Mesothelial cell of epicardium (in vitro differentiated cells): ENCODE measurements at places on chromosomes 2 and 18.

DNA sequence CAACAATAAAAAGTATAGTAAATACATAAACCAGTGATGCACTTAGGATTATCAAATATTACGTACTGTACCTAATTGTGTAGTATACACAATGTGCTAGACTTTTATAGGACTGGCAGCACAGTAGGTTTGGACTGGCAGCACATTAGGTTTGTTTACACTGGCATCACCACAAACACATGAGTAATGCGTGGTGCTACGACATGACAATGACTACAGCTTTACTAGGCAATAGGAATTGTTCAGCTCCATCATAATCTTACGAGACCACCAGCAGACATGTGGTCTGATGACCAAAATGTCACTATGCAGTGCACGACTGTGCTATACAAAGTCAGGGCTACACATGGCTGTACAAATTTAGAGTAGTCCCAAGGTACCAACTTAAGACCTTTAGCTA, 2.3 kb downstream of the MBOAT2 start:
- no peak overlapping the region for H3K4me3 ChIP-seq
- H3K27me3 ChIP-seq = no peaks in the 10 kb centered on the region
- peaks cover 3% of the 10 kb centered on the region for H3K36me3 ChIP-seq

DNA sequence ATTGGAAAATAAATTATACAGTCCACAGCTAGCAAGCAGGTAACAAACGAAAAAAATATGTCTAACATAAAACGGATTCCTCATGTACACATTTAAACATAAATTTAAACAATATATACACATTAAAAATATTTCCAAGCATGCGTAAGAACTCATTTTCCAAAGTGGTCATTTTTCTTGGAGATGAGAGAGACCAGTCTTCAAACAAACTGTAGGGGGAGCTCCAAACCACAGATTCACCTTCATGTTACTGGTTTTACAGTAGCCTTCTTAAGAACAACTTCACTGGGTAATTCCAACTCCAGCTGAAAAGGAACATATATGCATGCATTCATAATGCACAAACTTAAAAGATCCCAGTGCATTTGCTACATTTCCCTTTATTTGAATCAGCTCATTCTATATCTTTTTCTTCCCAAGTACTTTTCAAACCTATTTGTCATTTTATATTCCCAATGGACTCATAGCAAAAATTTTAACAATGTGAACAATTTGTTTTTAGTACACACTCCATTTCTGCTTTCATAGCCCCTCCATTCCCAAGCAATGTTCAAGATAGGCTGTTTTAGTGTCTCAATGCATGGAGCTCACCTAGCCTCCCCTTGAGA, 4.7 kb upstream of the STAMBP start:
- H3K36me3 ChIP-seq = no peaks in the 10 kb centered on the region
- H3K4me3 ChIP-seq = no peak overlapping the region
- H3K4me1 ChIP-seq = peaks cover 4% of the 10 kb centered on the region
- peaks cover 52% of the 10 kb centered on the region for H3K27me3 ChIP-seq
- H3K27ac ChIP-seq = no peak overlapping the region

DNA sequence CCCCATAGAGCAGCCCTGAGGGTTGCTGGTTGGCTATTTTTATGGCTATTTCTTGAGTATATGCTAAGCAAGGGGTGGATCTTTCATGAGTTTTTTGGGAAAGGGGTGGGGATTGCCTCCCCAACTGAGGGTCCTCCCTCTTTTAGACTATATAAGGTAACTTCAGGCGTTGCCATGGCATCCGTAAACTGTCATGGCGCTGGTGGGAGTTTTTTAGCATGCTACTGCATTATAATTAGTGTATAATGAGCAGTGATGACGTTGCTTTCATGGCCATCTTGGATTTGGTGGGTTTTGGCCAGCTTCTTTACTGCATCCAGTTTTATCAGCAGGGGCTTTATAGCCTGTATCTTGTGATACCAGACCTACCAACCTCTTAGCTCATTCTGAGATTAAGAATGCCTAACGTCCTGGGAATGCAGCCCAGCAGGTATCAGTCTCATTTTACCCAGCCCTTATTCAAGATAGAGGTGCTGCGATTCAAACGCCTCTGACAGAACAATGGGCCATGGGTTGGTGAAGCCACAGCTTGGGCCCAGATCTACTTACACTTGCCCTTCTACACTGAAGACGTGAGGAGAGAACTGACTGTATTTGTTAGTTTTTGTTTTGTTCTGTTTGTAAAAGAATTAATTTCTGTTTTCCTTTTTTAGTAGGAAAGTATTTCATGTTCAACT, 53.8 kb upstream of the TMEM163 start:
- H3K4me3 ChIP-seq = no peak overlapping the region
- peaks cover 19% of the 10 kb centered on the region for H3K4me1 ChIP-seq
- no peaks in the 10 kb centered on the region for H3K36me3 ChIP-seq
- H3K27ac ChIP-seq = peak overlapping the region; percentile 81

- H3K4me1 ChIP-seq = no peaks in the 10 kb centered on the region
- no peak overlapping the region for H3K4me3 ChIP-seq
- H3K27ac ChIP-seq = no peak overlapping the region
- H3K36me3 ChIP-seq = no peaks in the 10 kb centered on the region
- H3K27me3 ChIP-seq = peaks cover under 1% of the 10 kb centered on the region
These were observed 252.4 kb downstream of the LPIN1 start for GRCh38 chr2:11998626-11999378.

- no peak for DNase-seq
- no peak overlapping the region for H3K4me3 ChIP-seq
- peaks cover 36% of the 10 kb centered on the region for H3K27me3 ChIP-seq
- H3K27ac ChIP-seq = no peak overlapping the region
- H3K4me1 ChIP-seq = peaks cover 23% of the 10 kb centered on the region
These were observed 320.5 kb upstream of the NCKAP5 start for GRCh38 chr2:133888621-133889219.

DNA sequence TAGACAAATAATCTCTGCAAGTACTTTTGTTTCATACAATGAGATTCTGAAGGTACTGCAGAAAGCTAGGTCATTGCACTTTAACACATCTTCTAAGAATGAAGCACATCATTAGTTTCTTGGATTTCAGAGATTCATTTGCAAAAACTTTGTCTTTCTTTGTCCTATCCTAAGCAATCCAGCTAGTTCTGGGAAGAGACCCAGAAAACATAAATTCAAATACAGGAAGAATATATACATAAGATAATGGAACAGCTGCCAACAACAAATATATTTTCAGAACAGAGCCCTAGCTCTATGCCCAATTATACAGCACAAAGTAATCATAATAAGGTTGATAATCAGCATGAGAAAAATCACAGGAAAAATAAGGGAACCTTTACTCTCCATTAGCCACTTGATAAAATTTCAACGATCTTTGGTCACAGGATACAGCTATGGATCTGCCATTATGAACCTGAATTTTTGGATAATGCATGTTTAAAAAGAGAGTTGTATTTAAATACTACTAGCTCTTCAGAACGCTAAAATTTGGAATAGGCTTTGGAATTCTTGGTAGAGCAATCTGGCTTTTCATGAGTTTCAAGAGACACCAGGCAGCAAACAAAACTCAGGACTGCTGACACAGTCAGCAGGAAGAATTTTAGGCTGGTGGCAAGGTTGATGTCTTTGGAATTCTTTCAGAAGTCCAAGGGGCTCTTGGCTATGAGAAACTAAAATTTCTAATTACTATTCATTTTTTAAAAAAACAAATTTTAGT, 250.4 kb upstream of the SMIM21 start:
- no peak for DNase-seq
- peaks cover 3% of the 10 kb centered on the region for H3K4me1 ChIP-seq

DNA sequence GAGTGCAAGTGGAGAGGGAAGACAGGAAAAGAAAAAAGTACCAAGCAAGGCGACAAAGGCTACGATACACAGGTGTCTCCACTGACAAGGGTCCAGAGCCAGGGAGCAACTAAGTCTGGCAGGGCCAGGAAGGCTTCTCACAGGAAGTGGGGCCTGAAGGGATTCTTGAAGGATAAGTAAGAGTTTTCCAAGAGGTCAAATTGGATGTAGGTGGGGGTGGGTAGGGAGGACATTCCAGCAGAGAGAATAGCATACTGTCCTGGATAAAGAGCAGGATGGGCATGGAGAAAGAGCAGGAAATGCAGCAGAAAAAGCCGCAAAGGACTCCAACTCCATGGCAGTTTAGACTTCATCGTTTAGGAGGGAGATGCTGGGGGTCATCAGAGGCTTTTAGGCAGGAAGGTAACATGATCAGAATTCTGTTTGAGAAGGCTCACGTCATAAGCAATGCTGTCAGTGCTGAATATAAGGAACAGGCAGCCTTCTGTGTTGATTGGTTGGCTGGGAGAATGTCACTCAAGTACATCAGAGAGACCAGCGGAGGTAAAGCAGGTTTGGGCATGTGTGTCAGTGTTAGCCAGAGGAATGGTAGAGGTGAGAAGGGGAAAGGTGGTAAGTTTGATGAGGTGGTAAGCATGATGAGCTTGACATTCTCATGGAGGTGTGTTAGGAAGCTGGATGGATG, 35.1 kb downstream of the ARHGAP25 start:
- no peak for DNase-seq
- H3K36me3 ChIP-seq = no peaks in the 10 kb centered on the region
- H3K27ac ChIP-seq = peak overlapping the region; percentile 3
- H3K4me3 ChIP-seq = no peak overlapping the region
- no peaks in the 10 kb centered on the region for H3K27me3 ChIP-seq
- peaks cover 37% of the 10 kb centered on the region for H3K4me1 ChIP-seq

- H3K27me3 ChIP-seq = no peaks in the 10 kb centered on the region
- no peak overlapping the region for H3K27ac ChIP-seq
- H3K36me3 ChIP-seq = no peaks in the 10 kb centered on the region
These were observed 88.8 kb upstream of the NYAP2 start for GRCh38 chr2:225310745-225311144.

DNA sequence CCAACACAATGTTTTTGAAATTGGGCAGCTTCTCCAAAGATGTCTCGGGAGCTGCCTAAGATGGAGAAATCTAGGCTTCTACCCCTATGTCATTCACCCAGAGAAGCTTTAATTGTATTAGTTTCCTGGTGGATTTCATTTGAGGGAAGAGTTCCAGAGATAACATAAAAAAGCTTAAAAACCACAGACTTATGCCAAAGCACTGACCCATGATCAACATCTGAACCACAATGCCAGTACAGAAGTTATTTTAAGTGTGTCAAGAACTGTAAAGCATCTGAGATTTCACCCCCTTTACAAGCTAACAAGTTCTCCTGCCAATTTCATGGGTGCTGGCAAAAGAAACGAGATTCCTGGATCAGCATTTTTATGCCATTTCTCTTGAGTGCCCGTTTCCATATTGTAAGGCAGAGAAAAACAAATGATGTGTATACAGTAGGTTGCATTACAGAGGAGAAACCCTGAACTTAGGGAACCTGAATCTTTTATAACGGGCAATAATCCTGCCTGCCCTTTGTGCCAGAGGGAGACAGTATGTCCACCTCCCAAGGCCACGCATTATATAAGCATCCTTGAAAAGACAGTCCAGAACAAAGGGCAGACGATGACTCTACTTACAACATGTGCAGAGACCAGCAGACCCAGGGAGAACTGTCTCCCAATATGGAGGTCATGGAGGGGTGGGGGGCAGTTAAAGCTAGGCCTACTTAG, 44.1 kb downstream of the MREG start:
- no peak overlapping the region for H3K4me3 ChIP-seq
- H3K36me3 ChIP-seq = peaks cover 4% of the 10 kb centered on the region
- H3K27me3 ChIP-seq = no peaks in the 10 kb centered on the region
- peaks cover 29% of the 10 kb centered on the region for H3K4me1 ChIP-seq
- no peak overlapping the region for H3K27ac ChIP-seq
- DNase-seq = no peak

DNA sequence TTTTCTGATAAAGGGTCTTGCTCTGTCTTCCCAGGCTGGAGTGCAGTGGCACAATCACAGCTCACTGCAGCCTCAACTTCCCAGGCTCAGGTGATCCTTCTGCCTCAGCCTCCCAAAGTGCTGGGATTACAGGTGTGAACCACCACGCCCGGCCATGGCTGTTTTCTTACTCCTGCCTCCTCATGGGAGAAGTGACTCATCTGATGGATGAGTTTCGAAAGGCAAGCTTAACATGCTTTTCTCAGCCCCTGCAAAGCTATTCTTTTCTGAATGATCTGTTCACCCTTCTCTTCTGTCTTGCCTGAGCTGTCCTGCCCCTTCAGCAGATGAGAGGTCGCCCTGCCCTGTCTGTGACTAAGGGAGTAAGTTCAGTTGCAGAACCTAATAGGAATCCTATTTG, 929 bp upstream of the CREG2 start:
- peaks cover 6% of the 10 kb centered on the region for H3K4me1 ChIP-seq
- H3K27me3 ChIP-seq = peaks cover 66% of the 10 kb centered on the region
- no peak for DNase-seq

GRCh38 chr2:181308766-181309515, 148.2 kb upstream of the ITGA4 start:
- H3K27ac ChIP-seq = no peak overlapping the region
- no peak overlapping the region for H3K4me3 ChIP-seq
- no peaks in the 10 kb centered on the region for H3K36me3 ChIP-seq
- DNase-seq = no peak

GRCh38 chr2:58427572-58428095, 186.5 kb upstream of the FANCL start:
- peaks cover 21% of the 10 kb centered on the region for H3K4me1 ChIP-seq
- no peaks in the 10 kb centered on the region for H3K27me3 ChIP-seq
- H3K27ac ChIP-seq = peak overlapping the region; percentile 93

DNA sequence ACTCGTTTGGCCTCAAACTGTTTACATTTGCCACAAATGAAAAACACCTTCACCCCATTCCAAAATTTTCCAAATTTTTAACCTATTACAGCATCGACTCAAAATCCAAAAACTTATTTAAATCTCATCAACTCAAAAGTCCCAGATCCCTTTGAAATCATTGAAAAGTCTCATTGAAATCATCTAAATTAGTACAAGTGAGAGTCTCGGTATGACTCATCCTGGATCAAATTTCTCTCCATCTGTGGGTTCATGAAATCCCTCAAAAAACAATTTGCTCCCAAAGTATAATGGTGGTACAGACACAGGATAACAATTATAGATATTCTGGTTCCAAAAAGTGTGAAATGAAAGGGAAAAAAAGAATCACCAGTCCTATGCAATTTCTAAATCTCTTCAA, 65.1 kb downstream of the LRP1B start:
- no peaks in the 10 kb centered on the region for H3K36me3 ChIP-seq
- H3K4me1 ChIP-seq = peaks cover 12% of the 10 kb centered on the region

GRCh38 chr2:161954103-161954502, 119.9 kb downstream of the DPP4 start:
- peaks cover 35% of the 10 kb centered on the region for H3K27me3 ChIP-seq
- no peaks in the 10 kb centered on the region for H3K4me1 ChIP-seq
- no peak overlapping the region for H3K4me3 ChIP-seq
- no peaks in the 10 kb centered on the region for H3K36me3 ChIP-seq
- no peak overlapping the region for H3K27ac ChIP-seq
- no peak for DNase-seq

GRCh38 chr18:32301976-32302743, 112.3 kb downstream of the MEP1B start:
- peaks cover 17% of the 10 kb centered on the region for H3K4me1 ChIP-seq
- H3K36me3 ChIP-seq = no peaks in the 10 kb centered on the region
- DNase-seq = no peak
- H3K4me3 ChIP-seq = no peak overlapping the region
- no peaks in the 10 kb centered on the region for H3K27me3 ChIP-seq

- H3K36me3 ChIP-seq = peaks cover 25% of the 10 kb centered on the region
- H3K27ac ChIP-seq = no peak overlapping the region
- DNase-seq = no peak
- H3K4me1 ChIP-seq = peaks cover 20% of the 10 kb centered on the region
- no peak overlapping the region for H3K4me3 ChIP-seq
These were observed 16.0 kb downstream of the YPEL5 start for GRCh38 chr2:30162806-30163205.
